ENCODE measurements at places on chromosomes 4 and X.
A peak's percentile ranks its signal among the peaks of the same experiment; 100 is the strongest.

- DNase-seq = no peak
These were observed 4.4 kb downstream of the GABRE start for GRCh38 chrX:151970027-151970426.

- DNase-seq = no peak
These were observed 190.9 kb upstream of the S100G start for GRCh38 chrX:16459008-16459407.

DNA sequence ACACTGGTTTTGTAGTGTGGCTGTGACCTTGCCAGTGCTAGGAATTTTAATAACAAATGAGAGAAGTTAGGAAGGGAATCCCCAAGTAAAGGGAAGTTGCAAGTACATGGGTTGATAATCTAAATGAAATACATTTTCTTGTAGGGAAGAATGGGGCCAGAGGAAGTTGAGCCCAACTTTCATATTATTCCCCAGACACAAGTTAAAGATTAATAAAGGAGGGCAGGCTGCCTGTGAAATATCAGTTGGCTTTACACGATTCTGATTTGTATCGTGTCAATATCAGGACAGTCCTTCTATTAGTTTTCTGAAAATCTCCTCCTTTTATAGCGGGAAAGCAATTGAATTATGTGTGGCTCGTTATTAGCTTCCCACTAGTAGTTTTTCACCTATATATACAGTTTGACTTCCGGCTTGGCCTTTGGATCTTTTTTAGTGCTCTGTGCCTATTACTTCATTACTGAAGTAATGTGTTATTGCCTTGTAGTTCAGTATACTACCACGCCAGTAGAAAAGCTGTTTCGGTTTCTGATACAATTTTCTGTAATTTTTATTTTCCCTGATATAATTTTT lies 1.7 kb downstream of the PDLIM5 start:
- DNase-seq = no peak

- peak; percentile 57 for DNase-seq
These were observed 13.3 kb upstream of the IL3RA start for GRCh38 chrX:1323315-1323714.

DNA sequence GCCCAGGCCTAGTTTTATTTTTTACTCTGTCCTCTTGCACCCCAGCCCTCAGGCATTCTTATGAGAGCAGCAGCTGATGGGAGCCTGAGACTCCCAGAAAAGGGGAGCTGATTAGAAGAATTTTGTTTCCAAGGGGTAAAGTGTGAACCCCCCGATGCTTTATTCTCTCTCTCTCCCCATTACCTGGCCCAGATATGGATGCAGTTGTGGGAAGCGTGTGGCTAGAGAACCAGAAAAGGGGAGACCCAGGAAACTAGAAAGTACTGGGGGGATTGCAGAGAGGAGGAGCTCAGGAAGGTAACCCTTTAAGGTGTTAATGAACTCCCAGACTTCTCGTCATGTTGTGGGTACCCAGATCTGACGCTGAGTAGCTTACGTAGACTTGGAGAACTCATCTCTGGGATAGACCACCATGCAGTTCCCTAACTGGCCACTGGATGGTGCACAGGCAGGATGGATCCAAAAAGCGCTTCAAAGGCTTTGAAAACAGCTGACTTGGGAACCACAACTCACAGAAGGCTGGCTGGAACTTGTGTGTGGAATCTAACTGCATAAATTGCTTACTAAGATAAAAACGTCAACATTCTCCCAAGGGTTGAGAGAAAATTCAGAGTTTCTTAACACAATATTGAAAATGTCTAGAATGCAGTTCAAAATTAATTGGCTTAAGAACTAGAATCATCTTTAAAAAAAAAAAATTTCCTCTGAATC lies 64.7 kb downstream of the TBC1D14 start:
- peak; percentile 58 for DNase-seq

DNA sequence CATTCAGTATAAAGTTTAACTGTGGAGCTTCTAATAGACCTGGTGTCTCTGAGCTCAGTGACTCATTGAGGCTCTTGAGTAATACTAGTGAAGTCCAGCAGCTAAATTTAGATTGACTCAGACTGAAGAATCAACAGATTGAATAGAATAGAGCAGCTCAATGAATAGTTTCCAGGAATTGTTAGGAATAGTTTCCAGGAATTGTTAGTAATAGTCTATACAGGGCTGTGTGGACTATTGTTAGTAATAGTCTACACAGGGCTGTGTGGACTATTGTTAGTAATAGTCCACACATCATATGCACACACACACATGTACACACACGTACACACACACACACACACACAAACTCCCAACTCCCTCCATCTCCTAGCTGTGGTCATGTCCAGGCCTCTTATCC lies 3.0 kb downstream of the GIMD1 start:
- no peak for DNase-seq

- DNase-seq = no peak
These were observed 313.6 kb downstream of the AFF2 start for GRCh38 chrX:148813967-148814366.

DNA sequence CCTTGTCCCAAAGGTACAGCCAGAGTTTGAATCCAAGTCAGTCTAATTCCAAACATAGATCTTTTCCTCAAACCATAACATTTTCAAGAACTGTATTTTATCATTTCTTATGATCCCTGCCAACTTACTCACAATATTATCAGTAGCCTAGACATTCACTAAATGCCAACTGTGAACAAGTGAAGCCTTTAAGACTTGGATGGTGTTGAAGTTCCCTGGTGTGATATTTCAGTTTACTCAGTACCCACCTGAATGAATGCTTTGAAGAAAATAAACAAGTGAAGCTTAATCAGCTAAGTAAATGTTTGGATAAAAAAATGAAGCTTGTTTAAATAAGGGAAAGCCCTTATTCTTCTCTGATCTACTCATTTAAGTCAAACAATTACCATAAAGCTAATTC lies 1028.3 kb downstream of the DMD start:
- no peak for DNase-seq

- DNase-seq = no peak
These were observed 49.3 kb upstream of the CD40LG start for GRCh38 chrX:136598631-136599030.

DNA sequence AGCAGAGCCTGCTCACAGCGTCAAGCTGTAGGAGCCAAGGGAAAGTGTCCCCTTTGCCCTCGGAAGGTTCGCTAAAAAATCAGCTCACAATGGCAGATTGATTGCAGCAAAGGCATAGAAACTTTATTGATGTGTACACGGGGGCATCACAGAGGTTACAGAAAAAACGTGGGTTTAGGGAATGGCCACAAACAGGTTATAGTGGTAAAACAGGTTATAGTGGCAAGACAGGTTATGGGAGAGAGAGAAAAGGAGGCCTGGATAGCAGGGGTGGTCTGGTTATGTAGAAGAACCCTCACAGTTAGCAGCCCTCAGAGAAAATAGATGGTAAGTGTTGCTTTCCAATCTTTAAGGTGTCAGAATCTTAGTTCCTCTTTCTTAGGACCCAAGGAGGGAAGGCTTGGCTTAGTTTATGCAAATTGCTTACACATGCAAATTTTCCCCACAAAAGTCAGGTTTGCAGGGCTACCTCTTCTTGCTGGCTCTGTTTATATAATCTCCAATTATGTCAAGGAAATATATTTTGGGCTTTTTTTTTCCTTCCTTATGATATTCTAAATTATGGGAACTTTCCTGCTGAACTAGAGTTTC lies 113.7 kb downstream of the BMP15 start:
- no peak for DNase-seq

DNA sequence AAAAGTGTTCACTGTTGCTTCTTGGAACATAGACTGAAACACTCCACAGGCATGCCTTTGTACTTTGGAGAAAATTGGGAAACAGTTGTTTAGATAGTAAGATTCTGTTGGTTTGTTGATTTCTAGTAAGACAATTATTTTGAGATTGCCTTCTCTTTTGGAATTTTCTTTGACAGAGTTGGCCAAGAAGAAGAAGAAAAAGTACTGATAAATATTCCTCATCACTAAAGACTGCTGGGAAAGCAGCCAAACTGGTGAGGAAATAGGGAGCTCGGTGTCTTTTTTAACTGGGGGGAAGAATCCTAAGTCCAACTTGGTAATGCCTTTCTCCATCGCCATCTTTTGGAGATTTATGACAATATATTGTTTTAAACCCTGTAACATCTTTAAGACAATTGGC lies 370.7 kb downstream of the GPAT3 start:
- DNase-seq = no peak

GRCh38 chrX:54237014-54237413 lies 54.0 kb upstream of the FAM120C start:
- no peak for DNase-seq
